BE2C (cell line): ENCODE measurements at places on chromosomes 6 and 20.

GRCh38 chr6:112640891-112641290 is 293.8 kb downstream of the RFPL4B start:
- DNase-seq = no peak

GRCh38 chr6:119124079-119124824 is 45.8 kb upstream of the FAM184A start:
- DNase-seq = no peak

- no peak for DNase-seq
Measured at GRCh38 chr20:38219006-38219950, 41.3 kb downstream of the KIAA1755 start.

- DNase-seq = no peak
Measured at GRCh38 chr6:31308050-31308844, 36.4 kb upstream of the HLA-C start.

DNA sequence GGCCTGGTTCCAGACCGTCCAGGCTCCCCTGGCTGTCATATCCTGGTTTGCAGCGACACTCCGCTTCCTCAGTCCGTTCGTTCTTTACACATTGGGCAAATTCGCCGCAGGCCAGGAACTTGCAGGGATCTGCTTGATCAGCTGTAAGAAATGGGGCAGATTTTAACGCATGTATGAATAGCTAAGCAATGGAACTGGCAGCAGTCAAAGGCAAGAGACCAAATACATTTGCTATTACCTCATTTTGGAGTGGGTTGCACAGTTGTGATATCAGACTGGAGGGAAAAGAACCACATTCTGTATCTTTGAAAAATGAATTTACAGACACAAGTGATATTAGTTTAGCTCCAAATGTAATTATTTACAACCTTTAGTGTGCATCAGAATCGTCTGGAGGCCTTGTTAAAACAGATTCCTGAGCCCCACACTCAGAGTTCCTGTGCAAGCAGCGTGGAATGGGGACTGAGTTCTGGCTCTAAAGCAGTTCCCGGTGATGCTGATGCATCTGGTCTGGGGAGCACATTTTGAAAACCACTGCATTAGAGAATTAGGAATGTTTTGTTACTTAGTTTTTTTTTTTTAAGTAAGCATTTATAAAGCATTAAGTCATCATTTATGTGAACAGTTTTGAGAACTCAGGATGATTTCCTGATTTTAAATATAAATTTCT is 141.3 kb downstream of the IMPG1 start:
- no peak for DNase-seq

DNA sequence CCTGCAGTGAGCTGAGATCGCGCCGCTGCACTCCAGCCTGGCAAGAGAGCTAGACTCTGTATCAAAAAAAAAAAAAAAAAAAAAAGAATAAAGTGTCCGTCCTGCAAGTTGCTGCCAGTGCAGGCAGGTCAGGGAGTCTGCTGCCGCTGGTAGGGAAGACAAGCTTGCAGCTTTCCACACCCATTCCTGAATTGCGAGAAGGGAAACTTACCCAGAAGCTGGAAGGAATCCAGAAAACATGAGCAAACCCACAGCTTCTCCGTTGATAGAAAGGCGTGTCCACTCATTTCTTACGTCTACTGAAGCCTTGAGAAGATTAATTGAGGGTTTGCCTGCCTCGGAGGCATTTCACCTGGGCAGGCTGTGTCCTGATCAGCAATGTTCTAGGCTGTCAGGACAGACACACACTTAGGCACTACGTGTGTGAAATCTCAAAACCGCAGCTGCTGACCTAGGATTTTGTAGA is 61.6 kb upstream of the DSP start:
- no peak for DNase-seq

- DNase-seq = no peak
Measured at GRCh38 chr6:166558156-166559005, 28.1 kb downstream of the RAMACL start.

DNA sequence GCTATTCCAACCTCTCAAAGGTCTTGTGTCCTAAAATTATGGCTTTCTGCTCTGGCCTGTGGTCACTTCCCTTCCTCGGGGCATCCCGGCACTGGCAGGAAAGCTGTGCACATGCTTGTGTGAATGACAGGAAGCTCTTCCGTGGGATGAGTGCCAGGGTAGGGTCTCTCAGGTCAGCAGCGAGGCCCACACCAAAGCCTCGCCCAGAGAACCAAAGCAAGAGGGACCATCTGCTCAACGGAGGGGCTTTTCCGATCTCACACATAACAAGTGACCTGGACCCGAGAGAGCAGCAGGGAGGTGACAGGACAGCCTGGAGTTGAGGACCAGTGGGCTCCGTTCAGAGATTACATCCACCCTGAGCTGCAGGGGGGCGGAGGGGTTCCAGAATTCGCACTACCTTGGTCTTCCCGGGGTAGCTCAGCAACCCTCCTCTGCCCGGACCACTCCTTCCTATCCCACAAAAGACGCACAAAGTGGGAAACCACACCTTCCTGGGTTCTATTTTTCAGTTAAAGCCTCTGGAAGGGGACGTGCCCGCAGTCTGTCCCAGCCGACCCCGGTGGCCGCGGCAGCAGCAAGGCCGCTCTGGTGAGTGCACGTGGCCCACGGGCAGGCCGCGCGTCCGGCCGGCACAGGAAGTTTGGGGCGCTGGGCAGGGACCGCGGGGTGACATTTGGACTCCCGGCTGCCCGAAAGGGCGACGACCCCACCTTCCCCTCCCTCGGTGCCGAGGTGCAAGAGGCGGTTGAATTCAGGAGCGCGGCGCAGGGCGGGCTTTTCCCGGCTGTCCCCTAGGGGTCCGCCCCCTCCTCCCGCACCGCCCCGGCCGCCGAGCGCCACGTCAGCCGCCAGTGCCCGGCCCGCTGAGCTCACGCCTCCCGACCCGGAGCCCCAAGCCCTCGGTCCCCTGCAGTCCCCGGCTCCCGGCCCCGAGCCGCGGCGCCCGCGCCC is 988 bp downstream of the TXNDC5 start:
- DNase-seq = peak; percentile 77

- DNase-seq = no peak
Measured at GRCh38 chr6:73656531-73657145, 2.8 kb upstream of the SLC17A5 start.

GRCh38 chr6:54717849-54718455 is 128.6 kb upstream of the FAM83B start:
- DNase-seq = peak; percentile 58

GRCh38 chr6:19070520-19070919 is 683.4 kb downstream of the RNF144B start:
- DNase-seq = no peak

DNA sequence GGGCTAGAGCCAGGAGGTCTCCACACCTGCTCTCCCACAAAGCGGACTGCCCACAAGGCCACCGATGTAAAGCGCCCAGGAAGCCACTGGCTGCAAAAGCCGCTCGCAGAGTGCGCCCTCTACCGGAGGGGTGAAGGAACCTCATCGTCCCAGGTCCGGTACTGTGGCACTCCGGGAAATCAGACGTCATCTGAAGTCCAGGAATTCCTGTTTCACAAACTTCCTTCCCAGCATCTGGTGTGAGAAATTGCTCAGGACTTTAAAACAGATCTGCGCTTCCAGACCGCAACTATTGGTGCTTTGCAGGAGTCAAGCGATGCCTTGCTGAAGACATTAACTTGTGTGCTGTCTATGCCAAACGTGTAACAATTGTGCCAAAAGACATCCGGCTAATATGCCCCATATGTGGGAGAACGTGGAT is 115.1 kb upstream of the ARID1B start:
- DNase-seq = peak; percentile 75

DNA sequence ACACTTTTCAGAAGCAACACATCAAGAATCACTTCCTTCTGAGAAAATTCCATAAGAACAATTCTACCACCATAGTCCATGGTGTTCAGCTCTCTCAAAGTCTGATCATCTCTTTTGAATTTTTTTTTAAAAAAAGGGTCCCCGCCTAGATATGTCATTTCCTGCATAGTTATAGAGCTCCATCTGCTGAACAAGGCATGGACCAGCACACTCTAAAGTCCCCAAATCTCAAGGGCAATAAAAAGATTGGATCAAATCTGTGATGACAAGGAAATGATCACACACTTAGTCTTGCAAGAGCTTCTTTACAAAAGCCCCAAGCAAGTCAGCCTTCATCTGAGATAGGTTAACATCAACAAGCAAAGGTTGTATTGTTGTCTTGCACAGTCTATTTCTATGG is 100.7 kb upstream of the STMND1 start:
- DNase-seq = no peak
